Stimulated activated CD8-positive, alpha-beta memory T cell treated with anti-CD3 and anti-CD28 coated beads, Interleukin-15, amount 100 ng/mL, for 1 hour (primary cell): ENCODE measurements at places on chromosomes 7 and 10.

DNA sequence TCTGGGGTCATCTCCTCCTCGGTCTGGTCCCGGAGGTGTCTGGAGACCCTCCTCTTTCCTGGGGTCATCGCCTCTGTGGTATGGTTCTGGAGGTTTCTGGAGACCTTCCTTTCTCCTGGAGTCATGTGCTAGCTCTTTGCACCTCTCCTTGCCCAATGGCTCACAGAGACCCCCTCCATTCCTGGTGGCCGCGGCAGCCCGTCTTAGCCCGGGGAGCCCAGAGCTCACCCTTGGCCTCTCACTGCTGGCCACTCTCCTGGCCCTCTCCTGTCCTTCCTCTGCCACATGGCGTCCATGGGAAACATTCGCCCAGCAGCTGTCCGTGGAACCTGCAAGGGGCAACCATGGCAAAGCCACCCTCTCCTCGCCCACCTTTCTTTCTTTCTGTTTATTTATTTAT, 20.2 kb upstream of the FOXL3 start:
- DNase-seq, result no peak

DNA sequence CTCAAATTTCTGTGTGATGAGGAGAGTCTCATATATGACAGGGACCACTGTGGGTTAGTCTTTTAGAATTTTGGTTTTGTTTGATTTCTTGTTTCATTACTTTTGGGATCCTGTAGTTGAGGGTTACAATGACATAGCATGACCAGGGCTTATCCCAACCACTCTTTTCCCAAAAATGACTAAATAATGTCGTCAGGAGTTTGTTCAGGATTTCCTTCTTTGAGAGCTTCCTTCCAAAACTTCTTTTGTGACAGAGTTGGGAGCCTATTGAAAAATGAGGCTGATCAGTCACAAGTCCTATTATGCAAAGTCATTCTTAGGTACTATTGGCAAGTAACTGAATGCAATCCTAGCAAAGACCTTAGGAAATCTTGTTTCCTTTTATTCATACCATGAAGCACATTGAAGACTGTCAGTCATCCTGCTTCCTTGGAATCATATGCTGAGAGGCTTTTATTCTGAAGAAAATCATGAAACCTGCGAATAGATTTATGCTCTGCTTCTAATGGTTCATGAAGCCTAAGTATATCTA, 498.3 kb downstream of the LRMDA start:
- no peak for DNase-seq

DNA sequence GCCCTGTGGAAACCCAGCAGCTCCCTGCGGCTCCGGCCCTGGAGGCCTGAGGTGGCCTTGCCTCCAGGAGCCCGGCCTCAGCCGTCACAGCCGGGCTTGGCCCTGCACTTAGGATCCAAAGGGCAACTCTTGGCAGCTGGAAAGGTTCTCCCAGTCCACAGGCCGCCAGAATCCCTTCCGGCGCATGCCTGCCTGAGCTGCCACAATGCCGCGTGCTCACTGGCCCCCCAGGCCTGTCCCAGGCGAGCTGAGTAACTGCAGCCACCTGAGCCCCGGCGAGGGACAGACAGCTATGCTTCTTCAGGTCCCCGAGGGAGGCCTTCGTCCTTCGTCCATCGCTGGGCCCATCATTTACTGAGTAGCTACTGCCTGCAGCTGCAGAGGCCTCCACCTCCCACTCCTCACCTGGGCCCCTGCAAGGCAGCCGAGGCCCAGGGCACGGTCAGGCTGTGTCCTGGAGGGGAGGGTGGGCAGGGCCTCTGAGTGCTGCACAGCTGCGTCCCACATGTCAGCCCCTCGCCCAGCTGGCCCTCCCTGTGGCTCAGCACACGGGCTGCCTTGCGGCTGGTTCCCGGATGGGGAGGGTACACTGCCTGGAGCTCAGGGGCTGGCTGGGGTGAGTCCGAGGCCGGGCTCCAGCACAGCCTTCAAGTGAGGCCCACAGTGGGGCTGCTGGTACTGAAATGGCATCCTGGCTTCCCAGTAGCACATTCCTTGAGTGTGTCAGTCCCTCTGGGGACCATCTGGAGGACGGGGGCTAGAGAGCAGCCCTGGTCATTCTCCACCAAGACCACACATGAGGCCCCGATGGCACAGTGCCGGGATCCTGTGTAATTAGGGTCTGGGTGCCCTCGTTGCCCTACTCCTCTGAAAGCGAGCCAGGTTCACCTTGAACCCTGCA, 172.5 kb downstream of the ELFN1 start:
- DNase-seq, result no peak

DNA sequence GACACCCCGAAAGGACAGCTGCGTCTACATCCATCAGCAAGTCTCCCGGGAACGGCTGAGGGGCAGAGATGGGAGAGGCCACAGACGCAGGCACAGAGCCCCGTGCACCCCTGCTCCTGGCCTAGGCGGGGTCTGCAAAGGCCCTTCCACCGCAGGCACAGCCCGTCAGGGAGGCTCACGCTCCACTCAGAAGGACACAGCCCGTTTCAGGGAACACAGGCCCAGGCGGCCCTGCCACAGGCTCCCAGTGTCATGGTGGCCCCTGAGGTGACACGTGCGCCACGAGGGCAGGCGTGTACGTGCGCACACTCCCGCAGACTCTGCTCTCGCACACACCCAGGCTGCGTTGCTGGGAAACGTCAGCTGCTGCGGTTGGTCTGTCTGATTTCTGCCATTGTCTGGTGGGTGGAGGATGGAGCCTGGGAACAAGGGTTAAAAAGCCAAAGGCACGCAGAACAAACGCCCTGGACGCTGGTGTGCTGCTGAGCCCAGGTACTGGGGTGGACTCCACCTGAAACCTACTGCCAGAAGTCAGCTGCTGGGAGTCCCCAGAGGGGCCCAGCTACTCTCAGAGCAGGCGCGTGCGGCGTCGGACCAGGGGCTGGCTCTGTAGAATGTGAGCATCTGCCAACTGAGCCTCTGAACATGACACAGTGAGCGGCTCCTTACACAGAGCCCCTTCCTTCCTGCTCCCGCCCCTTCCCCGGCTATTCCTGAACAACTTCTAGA, 13.1 kb downstream of the GPER1 start:
- DNase-seq, result no peak

DNA sequence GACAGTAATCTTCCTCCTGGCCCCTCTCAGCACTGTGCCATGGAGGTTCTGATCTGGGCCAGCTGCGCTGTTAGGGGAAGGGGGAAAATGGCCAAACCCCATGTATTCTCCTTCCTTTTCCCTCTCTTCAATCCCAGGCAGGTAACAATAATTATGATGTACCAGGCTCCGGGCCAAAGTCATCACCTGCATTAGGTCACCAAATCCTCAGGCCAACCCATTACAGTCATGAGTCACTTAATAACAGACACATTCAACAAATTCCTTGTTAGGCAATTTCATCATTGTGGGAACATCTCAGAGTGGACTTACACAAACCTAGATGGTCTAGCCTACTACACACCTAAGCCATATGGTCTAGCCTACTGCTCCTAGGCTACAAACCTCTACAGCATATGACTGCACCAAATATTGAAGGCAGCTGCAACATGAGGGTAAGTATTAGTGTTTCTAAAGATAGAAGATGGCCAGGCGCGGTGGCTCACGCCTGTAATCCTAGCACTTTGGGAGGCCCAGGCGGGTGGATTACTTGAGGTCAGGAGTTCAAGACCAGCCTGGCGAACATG, 2.2 kb upstream of the HSPB1 start:
- no peak for DNase-seq

DNA sequence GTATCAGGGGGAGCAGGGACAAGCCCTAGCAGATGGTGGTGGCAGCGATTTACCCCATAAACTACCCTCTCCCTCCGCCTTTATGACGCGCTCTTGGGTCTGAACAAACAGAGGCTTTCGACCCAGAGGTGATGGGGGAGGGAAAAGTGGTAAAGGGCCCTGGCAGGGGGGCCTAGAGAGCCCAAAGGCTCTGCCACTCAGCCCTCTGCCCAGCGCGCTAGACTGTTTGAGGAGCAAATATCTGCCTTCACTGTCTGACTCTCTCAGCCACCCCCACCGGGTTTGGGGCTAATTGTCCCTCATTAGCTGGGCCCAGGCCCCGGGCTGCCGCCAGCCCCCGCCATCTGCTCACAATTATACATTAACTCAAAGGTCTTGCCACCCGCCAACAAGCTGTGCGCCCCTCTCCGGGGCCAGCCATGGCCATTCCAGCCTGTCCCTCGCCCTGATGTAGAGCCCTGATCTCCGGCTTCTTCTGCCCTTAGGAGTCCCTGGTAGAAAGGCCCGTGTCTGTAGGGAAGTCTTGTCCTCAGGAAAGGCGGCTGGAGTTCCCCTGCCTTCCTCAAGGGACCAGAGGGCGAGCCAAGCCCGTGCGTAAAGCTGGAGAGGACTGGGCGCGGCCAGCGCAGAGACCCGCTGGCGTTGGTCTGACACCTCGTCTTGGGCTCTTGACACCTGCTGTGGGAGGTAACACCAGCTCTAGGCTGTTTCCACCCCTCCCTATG, 1.9 kb upstream of the PAX4 start:
- DNase-seq, result no peak

GRCh38 chr10:97363071-97363470, 28.5 kb upstream of the FRAT2 start:
- DNase-seq, result no peak

- DNase-seq, result no peak
Measured at GRCh38 chr10:33521062-33521461, 186.6 kb upstream of the NRP1 start.

DNA sequence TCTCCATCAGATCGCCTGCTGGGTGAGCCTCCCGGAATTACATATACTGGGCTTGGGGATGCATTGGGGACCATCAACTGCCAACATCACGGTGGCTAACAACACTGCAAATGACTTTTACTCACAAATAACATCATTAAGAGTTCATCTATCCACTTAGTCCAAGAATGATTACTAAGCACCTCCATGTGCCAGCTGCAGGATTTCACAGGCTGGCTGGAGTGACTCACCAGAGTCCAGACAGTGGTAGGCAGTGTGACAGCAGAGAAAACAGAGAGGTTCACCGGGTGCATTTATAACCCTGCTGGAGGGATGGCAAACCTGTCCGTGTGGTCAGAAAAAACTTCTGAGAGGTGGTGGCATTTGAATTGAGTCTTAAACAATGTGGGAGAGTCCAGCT, 3.2 kb upstream of the IGFBP3 start:
- no peak for DNase-seq

DNA sequence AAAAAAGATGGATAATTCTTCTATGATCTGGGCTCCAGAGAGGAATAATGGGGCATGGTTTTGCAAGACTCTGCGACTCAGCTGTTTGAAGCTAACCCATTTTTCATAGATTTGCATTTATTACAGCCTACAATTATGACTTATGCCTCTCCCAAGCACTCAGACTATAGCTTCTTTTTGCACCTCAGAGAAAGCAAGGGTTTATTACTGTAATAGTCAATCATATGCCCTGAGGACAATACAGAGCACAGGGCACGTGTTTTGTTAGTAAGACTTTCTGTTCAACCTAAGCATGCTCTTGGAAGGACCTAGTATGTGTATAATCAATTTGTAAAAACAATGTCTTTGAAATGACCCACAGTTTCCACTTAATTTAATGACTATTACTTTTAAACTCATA, 221.2 kb downstream of the PARD3 start:
- DNase-seq, result no peak

DNA sequence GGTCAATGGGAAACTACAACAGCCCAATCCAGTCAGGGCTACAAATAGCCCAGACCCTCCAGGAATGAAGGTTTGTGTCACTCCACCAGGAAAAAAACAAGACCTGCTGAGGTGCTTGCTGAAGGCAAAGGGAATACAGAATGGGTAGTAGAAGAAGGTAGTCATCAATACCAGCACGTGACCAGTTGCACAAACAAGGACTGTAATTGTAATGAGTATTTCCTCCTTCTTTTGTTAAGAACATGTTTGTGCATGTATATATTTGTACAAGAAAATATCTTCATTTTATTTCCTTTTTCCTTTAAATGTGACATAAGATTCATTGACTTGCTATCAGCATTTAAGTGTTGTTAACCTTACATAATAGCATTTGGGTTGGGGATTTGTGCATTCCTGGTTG, 229.3 kb downstream of the IMMP2L start:
- DNase-seq, result no peak

DNA sequence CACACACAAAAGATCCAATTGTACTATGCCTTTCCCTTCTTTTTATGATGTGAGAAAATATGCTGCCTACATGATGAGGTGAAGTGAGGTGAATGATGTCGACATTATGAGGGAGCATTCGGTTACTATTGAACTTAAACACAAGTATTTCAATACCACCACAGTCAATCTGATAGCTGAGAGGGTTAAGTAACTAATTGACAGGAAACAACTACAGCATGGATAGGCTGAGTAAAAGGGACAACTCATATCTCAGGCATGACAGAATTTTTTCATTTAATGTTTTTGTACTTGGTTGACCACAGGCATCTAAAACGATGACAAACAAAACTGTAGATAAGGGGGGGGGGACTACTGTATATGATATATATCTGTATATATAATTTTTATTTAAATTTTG, 488.9 kb downstream of the SH2D4B start:
- no peak for DNase-seq

GRCh38 chr7:22082886-22083703, 137.4 kb upstream of the CDCA7L start:
- DNase-seq, result peak; percentile 69

DNA sequence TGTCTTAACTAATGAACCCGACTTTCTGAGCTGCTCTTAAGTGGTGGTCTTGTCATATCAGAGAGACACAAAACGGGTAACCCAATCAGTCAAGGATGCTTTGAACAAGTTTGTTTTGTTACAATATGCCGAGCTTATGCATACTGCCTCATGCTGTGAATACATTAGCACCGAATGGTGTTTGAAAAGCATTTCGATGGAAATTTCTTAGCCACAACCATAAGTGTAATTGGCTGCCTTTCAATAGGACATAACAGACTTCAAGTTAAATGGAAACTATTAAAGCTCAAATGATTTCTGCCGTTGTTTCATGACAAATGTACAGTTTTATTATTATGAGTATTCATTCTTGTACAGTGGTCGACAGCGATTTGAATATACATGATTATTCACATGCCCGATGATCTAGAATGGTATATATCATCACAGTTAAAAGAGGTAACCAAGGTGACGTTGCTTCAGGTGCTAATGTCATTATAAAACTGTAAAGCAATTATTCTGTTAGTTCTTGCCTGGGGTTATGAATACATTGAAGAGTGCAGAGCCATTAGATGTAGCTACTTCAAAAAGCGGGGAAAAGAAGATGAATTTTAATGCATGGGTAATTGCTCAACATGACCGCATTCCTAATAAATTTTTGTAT, 118.8 kb downstream of the EBF3 start:
- DNase-seq, result no peak

DNA sequence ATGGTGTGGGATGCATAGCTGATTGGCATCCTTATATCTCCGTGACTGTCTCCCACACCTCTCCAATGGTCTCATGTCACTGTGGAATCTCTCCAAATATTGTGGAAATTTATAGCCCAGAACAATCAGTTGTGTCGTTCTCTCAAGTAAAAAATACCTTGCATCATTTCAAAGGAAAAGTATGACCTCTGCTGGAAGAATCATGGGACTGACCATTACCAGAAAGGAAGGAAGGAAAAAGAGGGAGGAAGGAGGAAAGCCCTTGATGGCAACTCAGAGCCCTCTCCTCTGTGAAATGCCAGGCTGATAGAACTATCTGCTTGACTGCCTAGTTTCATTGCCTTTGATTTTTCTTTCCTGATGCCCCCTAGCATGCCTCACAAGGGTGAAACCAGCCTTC, 76.3 kb downstream of the FOXI2 start:
- no peak for DNase-seq
